ENCODE measurements at places on chromosomes 16 and 17.

DNA sequence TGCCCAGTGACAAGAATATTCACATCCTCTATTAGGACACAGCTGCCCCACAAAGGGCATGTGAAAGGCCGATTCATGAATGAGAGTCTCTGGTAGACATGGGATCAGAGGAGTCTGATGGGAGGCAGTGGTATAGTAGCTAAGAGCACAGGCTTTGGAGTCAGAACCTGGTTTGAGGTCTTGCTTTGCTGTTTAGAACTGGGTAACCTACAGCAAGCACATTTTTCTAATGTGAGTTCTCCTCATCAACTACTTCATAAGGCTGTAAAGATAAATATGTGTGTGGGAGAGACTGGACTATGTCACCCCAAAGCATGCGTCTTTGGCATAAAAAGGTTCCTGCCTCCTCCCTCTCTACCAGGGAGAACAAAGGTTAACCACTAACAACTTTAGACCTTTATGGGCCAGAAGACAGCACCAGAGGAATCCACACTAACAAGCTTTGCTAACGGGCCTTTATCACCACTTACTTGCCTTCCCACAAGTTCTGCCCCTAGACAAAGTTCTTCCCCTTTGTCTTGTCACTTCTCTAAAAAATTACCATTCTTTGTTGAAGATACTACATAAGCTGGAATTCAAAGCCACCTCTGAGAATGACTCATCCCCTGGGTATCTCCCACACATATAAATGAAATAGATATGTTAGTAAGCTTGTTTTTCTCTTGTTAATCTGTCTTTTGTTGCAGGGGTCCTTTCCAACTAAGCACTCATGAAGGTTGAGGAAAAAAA is 21.1 kb downstream of the CDR2 start:
- peak; percentile 37 for DNase-seq

- DNase-seq, result no peak
Measured at GRCh38 chr17:50263331-50264262, 10.7 kb upstream of the TMEM92 start.

- no peak for DNase-seq
Measured at GRCh38 chr16:2960183-2961010, 3.7 kb upstream of the KREMEN2 start.

GRCh38 chr17:75894049-75894733 is 2.6 kb downstream of the TRIM65 start:
- DNase-seq, result no peak

- DNase-seq, result no peak
Measured at GRCh38 chr17:83180996-83181481, 101.6 kb downstream of the METRNL start.

GRCh38 chr16:670485-671352 is 2.8 kb downstream of the RHOT2 start:
- no peak for DNase-seq

GRCh38 chr17:49494986-49495841 is at the start of gene NGFR:
Gene NGFR (plus strand): TSS chr17:49495293. CDS start chr17:49495418, 125 bp downstream.
- DNase-seq, result peak; percentile 24

GRCh38 chr17:58308173-58308984 is 20.2 kb downstream of the TSPOAP1 start:
- DNase-seq, result no peak

DNA sequence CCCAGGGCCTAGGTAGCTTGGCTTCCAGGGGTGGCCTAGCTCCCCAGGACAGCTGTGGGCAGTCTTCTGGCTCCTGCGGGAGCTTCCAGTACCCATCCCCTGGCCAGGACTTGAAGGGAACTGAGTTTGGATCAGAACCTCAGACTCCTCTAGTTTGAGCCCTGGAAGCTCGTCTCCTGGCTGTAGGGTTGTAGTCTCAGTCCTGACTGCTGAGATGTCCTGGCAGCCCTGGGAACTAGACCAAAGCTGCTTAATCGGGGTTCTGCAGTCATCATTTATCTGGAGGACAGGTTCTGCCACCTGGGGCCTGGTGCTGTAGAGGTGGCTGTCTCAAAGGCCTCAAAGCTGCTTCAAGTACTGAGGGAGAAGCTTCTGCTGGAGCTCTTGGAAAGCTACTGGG is 163.7 kb downstream of the WSCD1 start:
- no peak for DNase-seq

- DNase-seq, result no peak
Measured at GRCh38 chr17:21012736-21013135, 30.1 kb downstream of the USP22 start.

DNA sequence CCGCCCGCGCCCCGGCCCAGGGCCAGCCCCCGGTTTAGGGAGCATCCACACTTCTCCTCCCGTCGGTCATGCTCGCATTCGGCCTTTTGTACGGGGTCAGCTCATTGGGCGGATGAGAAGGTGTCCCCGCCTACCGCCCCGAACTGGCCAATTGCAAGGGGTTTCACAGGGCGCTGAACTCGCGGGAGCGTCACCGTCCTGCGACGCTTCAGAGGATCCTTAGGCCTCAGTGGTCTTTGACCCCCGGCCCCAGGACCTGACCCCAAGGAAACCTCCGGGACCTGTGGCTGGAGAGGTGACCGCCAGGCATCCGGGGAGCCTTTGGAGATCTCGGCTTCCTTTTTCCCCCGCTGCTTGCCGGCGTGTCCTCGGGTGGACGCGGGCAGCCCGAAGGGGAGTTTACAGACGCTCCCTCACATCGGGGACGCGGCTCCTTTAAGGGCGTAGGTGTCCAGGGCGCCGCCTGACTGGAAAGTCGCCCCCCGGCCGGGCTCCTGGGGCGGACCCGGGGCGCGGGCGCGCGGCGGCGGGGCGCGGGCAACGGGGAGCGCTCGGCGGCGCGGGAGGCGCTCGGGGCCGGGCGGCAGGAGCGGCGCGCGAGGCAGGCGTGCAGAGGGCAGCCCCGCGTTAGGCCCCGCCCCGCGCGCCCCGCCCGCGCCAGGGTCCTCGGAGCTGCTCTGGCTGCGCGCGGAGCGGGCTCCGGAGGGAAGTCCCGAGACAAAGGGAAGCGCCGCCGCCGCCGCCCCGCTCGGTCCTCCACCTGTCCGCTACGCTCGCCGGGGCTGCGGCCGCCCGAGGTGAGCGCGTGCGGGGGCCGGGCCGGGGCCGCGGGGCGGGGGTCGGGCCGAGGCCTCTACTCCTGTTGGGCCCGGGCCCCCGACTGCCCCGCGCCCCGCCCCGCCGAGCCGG is at the start of gene UBE2I:
UBE2I (plus strand) TSS at position 660 of the 909 bp plus-strand sequence. CDS start 4,395 bp downstream, outside the sequence.
- peak; percentile 98 for DNase-seq

DNA sequence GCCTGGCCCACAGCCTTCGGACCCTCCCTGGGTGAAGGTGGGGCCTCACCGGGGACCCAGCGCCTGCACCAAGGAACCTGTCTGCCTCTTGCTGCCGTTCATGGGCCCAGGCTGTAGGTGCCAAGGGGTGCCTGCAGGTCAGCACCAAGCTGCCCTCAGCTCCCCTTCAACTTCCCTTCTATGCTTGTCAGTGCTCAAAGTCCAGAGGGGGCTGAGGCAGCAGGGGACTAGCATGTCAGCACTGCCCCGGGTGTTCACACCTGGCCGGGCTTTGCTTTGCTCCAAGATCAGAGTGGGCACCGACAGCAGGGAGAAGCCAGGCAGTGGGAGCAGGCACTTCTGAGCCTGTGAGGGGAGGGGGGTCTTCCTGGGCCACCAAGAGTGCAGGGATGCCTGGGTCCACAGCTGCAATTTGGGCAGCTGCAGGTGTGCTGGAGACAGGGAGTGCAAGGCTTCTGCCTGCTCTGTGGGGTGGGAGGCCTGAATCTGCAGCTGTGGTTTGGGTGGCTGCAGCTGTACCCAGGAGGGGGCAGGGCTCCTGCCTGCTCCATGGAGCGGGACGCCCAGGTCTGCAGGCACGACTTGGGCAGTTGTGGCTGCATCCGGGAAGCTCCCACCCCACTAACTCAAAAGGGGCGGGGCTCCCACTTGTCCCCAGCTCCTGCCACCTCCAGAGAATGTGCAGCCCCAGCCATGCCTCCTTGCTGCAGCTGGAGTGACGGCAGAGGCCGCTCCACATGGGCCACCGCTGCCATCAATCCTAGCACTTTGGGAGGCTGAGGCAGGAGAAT is 27.6 kb upstream of the PRM1 start:
- no peak for DNase-seq

GRCh38 chr16:58024486-58025350 is 836 bp upstream of the MMP15 start:
- no peak for DNase-seq

GRCh38 chr17:2855063-2855600 is 58.9 kb downstream of the RAP1GAP2 start:
- no peak for DNase-seq

GRCh38 chr16:8867932-8868415 is 832 bp downstream of the CARHSP1 start:
- peak; percentile 62 for DNase-seq

- DNase-seq, result no peak
Measured at GRCh38 chr16:65940711-65941110, 425.8 kb upstream of the CDH5 start.

DNA sequence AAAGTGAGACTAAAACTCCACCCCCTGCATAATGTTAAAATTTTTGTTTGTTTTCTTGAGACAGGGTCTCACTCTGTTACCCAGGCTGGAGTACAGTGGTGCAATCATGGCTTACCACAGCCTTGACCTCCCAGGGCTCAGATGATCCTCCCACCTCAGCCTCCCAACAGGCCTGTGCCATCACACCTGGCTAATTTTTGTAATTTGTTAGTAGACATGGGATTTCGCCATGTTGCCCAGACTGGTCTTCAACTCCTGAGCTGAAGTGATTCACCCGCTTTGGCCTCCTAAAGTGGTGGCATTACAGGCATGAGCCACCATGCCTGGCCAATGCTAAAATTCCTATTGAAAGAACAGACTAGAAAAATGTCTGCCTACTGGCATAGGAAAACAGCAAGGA is 103.8 kb downstream of the TRIM37 start:
- no peak for DNase-seq

- DNase-seq, result no peak
Measured at GRCh38 chr16:73170612-73171038, 122.7 kb upstream of the ZFHX3 start.

- no peak for DNase-seq
Measured at GRCh38 chr17:33753452-33753851, 460.4 kb upstream of the ASIC2 start.

DNA sequence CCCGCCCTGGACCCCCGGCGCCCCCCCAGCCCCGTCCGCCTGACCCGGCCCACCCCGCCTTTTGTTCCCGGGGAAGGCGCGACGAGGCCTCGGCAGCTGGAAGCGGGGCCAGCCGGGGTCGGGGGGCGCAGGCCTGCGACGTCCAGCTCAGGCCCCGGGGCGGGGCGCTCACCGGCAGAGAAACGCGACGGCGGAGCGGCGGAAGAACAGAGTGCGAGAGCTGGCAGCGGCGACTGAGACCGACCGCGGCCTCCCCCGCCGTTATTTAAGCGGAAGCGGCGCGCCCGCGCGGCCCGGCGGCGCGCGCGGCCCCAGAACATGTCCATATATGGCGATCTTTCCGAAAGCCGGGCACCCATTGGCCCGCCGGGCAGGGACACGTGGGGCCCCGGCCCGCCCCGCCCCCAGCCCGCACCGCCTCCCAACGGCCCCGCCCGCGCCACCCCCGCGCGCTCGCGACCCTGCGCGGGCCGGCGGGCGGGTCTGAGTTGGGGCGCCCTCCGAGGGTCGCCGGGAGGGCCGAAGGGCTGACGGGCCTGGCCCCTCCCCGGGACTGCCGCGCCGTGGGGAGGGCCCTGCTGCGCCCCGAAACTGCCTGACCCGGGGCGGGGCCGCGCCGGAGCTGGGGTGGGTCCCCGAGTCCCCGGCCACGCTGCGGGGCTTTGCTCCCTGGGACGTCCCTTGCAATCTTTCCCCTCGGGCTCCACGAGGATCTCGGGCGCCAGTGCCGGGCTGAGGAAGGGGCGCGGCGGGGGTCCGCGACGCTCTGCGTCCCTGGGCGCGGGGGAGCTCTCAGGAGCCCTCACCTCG is at the start of gene ACTG1:
ACTG1 (minus strand) TSS at position 238 of the 810 bp plus-strand sequence. CDS start 445 bp downstream, outside the sequence.
- DNase-seq, result peak; percentile 95

- DNase-seq, result no peak
Measured at GRCh38 chr16:5176505-5176904, 78.9 kb upstream of the EEF2KMT start.

GRCh38 chr17:68863091-68863652 is 92.0 kb downstream of the ABCA8 start:
- no peak for DNase-seq

- DNase-seq, result no peak
Measured at GRCh38 chr17:80895366-80895765, 96.3 kb upstream of the CHMP6 start.

DNA sequence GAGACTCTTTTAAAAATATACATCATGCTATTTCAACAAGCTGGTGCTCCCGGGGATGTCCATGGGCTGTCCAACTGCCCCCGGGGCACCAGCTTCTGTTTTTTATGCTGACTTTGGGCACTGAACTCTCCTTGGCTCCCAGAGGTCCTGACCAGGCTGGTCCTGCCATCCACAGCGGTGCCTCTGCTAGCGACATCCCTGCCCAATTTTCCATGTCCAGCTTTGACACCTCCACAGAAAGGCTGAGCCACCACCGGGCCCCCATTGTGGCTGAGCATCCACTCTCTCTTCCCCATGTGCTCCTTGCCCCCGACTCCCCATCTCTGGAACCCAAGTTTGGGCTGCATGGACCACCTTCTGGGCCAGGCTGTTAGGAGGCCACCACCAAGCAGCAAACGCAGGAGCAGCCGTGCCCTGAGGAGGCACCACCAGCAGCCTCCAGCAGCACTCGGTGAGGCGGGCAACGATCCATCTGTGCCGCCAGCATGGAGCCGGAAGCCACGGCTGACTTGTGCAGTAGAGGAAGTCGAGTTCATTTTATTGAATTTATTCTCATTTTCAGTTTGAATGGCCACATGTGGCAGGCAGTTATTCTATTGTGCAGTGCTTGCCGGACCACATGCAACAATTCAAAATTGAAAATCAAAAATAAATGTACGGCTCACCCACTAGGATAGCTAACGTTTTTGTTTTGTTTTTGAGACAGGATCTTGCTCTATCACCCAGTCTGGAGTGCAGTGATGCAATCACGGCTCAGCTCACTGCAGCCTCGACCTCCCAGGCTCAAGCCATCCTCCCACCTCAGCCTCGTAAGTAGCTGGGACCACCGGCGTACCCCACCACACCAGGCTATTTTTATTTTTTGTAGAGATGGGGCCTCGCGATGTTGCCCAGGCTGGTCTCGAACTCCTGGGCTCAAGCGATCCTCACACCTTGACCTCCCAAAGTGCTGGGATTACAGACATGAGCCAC is 2.8 kb upstream of the MEAK7 start:
- DNase-seq, result no peak

GRCh38 chr17:27318228-27318627 is 24.3 kb downstream of the WSB1 start:
- DNase-seq, result no peak

DNA sequence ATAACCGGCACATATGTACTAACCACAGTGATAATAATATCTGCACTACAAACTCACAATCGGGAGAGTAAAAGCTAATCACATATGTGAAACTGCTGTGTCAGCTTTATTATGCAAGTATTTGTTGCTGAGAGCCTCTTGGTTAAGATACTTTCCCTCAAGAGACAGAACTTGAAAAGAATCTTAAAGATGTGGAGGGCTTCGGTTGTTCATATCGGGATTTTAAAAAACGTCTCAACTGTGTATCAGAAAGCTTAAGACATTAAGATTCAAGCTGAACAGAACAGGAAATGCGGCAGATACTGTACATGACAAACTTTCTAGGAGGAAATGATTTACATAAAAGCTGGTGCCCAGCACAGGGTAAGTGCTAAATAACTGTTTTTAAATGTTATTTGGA is 27.5 kb upstream of the HLF start:
- peak; percentile 11 for DNase-seq
